Stimulated activated effector memory CD8-positive, alpha-beta T cell treated with anti-CD3 and anti-CD28 coated beads, Interleukin-12 subunit alpha, Interleukin-12 subunit beta, amount 100 ng/mL, for 72 hours (primary cell): ENCODE measurements at places on chromosomes 7 and 10.

GRCh38 chr10:46282842-46283574, 3.8 kb upstream of the ANTXRL start:
- DNase-seq: peak; percentile 76

DNA sequence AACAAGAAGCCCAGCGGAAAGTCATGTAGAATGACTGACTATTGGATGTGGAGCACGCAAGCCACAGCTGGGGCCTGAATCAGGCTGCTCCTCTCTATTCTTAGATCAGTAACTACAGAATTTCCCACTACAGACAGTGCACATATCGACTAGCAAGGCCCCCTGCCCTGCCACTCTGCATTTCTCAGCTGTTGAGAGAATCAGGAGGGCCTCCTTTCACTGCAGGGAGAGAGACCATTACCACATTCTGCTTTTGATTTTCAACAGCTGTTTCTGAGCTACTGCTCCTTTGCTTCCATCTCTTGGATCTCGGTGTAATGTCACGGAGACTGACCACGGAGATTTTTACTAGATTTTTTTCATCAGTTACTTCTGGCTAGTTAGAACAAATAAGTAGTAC, 73.8 kb downstream of the PON1 start:
- DNase-seq: no peak

DNA sequence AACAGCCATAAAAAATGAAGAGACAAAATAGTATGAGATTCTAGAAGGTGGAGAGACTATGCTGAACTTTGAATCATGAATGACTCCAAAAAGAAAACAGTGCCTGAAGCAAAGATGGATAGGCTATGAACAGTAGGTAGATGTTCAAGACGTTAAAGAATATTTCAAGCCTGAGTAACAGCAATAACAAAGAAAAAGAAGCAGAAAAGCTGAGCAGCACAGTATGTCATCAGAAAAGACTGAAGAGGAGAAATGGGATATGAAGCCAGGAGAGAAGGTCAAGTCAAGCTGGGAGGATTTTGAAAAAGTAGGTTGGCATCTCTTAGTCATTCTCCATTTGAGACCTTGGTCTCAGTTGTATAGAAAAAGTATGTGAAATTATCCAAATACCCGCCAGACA, 484.4 kb downstream of the SORCS1 start:
- no peak for DNase-seq

DNA sequence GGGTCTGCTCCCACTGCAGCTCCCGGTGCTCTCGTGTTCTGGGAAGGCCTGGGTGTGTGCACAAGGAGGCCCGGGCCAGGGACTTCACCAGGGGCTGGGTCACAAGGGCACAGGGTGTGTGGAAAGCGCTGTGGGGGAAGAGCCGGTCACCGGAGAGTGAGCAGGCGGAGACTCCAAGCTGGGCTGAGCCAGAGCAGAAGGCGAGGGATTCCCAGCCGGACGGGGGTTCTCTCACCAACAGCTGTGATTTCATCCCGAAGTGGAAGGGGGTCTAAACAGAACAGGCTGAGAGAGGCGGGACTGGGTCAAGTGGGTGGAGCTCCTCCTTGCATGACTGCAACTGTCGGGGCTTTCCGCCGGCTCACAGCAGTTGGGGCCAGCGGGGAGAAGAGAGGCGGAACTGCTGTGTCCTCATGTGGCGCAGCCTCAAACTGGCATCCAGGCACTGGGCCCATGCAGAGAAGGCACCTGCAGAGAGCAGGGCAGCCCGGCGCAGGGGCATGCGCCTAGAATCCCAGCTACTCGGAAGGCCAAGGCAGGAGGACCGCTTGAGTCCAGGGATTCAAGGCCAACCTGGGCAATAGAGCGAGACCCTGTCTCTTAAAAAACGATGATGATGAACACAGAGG, 7.6 kb upstream of the ORAI2 start:
- DNase-seq: peak; percentile 89

GRCh38 chr7:100623951-100624824, 11.8 kb downstream of the MOSPD3 start:
- DNase-seq: no peak

- DNase-seq: no peak
Observed at GRCh38 chr10:55750458-55750857, 610.6 kb downstream of the ZWINT start.

- DNase-seq: no peak
Observed at GRCh38 chr7:9498303-9498702, 1064.9 kb downstream of the NXPH1 start.

DNA sequence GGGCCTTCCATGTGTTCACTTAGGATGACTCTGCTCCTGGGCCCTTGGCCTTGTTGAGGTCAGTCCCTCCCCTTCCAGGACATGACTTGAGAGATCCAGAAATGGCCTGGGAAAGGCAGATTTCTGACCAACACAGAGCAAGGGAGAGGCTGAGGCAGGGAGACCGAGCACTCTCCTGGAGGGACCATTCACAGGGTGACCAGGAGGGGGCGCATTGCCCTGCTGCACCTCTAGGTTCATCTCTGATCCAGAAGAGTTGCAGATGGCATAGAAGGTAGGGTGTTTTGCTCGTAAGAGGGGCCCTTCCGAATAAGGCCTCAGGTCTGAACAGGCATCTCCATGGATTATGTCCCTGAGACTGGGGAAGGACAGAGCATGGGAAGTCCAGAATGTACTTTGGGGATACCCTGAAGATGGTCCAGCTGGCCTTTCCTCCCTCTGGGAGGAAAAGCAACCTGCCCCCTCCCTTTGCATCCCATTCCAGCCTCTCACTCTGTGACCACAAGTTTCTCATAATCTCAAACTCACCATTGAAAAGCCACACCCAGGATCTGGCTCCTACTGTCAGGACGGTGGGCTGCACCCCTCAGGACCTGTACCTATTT, 6.6 kb downstream of the DMBT1 start:
- peak; percentile 62 for DNase-seq

DNA sequence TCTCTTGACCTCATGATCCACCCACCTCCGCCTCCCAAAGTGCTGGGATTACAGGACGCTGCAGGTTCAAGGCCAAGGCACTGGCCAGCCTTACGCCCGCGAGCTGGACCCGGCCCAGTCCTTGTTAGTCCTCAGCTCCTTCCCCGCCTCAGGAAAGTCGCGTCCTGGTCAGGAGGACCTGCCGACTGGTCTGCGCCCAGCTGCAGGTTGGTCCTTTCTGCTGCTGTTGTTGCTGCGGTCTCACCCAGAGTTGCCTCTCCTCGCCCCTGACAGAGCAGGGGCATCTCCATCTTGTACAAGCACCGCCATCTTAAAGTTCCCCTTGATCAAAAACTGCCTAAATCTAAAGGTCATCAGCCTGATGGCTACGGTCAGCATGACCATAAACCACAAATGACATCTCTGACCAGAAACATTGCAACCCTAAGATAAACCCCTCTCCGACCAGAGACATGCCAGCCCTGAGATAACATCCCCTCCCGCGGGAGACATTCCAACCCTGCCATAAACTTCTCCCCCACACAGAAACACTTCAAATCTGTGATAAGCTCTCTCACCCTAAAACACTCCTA, 13.9 kb upstream of the BMS1 start:
- DNase-seq: no peak

DNA sequence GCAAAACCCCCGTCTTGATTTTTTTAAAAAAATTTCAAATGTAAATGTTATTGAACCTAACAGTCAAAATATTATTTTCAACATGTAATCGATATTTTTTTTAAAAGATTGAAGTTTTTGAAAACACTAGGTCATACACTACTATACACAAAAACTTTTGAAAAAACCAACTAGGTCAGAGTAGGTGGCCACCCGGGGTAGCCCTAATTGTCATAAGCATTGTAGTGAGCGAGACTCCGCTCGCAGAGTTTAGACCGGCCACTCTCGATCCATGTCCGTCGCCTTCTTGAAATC, 417 bp downstream of the RFC2 start:
- DNase-seq: no peak

GRCh38 chr7:40009301-40009700, 59.2 kb downstream of the CDK13 start:
- DNase-seq: no peak

GRCh38 chr10:4488904-4489303, 337.1 kb upstream of the AKR1E2 start:
- no peak for DNase-seq

DNA sequence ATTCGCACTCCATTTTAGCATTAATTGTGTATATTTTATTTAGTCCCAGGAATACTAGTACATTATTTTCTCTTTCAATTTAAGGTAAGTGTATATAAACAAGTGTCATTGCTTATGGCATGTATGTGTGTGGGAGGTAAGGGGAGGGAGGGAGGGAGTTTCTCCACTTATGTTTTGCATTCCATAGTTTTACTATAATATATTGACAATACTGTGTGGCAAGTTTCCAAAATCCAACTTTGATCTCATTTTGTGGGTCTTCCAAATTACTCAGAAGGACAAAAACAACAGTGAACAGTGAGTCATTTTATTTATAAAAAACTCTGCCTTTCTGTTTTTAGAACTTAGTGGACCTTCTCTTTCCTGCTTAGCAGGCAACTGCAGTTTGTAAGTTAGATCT, 102.3 kb upstream of the SEMA3E start:
- DNase-seq: no peak

- no peak for DNase-seq
Observed at GRCh38 chr7:3370068-3370830, 69.2 kb downstream of the SDK1 start.

DNA sequence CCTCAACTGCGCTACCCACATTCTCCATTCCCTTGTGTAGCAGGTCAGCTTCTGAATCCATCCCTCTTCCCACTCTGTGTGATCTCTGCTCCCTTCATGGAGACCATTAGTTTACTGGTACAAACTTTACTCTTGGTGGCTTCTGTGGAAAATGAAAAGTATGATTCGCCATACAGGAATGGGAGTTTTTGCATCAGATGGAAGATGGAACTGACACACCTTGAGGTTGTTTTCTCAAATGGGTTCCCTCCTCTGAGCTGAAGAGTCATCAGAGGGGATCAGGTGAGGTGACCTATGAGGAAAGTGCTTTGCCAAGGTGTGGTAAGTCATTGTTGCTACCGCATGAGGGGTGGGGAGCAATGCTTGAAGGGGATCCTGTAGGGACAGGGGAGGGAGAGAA, 266.8 kb downstream of the INHBA start:
- DNase-seq: no peak

GRCh38 chr7:1564603-1565022, 5.2 kb downstream of the PSMG3 start:
- DNase-seq: no peak

DNA sequence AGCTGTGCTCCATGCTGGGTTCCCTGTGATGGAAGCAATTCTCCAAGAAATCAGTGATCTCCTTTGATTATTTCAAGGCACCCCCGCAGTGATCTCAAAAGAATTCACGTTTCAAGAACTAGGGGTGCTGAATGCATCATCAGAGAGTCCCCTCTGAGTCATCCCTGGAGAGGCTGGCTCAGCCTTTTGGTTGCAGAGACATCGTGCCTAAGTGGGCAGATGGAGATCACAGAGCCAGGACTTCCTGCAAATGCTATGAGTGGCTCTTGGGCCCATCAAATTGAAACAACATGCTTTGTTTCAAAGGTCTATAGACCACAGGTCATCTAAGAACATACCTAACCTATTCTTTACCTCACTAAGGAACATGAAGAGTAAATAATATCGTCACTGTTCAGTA, 41.5 kb upstream of the PLEKHA1 start:
- no peak for DNase-seq

DNA sequence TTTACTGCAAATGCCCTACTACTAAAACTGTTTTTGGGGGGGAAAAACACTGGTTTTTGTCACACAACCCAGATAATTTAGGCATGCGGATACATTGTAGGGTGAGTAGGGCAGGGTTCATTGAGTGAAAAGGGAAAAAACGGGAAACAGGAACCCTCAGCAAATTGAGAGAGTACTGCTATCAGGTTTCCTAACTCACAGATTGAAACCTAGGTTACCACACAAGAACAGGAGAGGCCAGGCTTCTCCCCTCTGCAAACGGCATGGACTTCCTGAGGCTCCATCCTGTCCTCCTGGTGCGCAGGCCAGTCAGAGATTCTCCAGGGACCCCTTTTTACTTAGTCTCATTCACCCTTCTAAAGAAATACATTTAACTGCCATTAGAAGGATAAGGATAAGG, 30.6 kb downstream of the AVL9 start:
- DNase-seq: no peak

DNA sequence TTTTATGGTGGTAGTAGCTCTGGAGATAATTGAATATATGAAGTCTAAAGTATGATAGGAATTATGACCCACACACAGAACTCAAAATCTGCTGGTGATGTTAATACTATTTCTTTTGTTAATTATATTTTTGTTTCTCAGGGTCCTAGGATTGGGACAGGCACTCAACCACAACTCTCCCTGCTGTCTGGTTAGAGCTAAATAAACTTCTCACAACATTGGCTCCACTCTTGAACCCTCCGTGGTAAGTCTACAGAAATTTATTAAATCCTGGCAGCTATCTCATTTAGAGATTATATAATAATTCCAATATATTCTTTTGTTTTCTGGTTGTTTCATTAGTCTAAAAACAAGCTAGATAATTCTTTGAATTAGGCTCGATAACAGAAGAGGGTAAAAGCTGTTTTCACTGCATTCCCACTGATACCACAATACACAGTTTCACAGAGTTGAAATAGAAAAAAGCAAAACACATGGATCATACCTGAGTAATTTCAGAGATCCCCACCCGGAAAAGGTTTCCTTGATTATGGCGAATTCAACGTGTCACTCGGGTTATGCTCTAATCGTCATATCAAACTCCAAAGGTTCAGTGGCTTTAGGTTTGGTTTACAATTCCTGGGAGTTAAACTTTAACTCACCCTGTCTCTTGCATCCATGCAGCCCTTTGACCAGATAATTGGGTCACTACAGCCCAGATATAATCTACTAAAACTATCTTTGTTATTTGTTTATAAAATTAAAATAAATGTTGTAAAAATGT, at the start of gene A1CF:
TSS of gene A1CF (minus strand) at position 531 of the 763 bp plus-strand sequence. CDS start 25,687 bp downstream, outside the sequence.
- no peak for DNase-seq

DNA sequence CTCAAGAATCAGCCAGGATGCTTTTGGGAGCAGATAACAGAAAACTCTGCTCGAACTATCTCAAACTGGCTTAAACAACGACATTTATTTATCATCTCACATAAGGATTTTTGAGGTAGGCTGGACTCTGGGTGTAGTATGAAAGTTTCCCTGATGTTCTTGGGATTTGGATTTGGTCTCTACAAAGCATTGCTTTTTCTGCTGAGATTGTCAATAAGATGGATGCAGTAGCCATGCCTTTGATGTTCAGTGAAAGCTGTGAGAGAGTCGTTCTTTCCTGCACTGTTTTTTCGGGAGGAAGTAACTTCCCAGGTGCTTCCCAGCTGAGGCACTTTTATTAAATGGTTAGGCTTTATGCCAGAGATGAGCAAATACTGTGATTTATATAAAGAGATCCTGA, 181.1 kb downstream of the PRKG1 start:
- no peak for DNase-seq

- DNase-seq: no peak
Observed at GRCh38 chr10:63286340-63286739, 153.2 kb downstream of the NRBF2 start.

DNA sequence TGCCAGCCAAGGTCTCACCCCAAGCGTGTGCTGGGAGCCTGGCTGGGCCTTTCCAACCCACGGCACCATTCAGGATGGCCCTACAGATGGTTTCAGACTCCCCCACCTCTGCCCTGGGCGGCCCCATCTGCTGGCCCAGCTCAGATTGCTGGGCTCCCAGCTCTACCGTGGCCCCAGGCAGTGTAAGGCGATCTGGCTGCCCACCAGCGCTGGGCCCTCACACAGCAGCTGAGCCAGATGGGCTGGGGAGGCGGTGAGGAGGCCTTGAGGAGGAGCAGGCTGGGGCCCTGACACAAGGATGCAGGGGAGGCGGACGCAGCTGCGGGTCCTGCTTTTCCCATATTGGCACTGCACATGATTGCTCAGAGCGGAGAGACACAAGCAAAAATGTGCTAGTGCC, 162.8 kb downstream of the NRF1 start:
- DNase-seq: no peak

- DNase-seq: peak; percentile 82
Observed at GRCh38 chr10:110774069-110775019, 97.4 kb upstream of the PDCD4 start.
